ENCODE measurements at places on chromosomes 5 and 9.

DNA sequence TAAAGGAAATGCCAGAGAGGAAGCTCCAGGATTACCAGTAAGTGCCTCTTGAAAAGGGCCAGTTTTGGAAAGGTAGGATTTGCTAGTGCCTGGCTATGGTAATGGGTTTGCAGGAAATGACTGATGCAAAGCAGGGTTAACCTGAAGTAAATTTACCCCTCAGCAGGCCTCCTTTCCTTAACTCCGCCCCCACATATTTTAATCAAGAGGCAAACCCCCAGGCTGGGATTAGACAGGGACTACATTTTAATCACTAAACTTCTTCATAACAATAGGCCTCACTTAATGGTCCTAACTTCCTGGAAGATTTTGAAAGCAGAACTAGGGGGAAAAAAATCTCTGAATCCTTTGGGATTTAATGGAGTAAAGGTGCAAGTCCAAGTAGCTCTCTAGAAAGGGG lies 10.2 kb upstream of the SLC1A3 start:
- no peak for DNase-seq

GRCh38 chr5:181054138-181054537 lies 14.1 kb downstream of the BTNL9 start:
- no peak for DNase-seq

DNA sequence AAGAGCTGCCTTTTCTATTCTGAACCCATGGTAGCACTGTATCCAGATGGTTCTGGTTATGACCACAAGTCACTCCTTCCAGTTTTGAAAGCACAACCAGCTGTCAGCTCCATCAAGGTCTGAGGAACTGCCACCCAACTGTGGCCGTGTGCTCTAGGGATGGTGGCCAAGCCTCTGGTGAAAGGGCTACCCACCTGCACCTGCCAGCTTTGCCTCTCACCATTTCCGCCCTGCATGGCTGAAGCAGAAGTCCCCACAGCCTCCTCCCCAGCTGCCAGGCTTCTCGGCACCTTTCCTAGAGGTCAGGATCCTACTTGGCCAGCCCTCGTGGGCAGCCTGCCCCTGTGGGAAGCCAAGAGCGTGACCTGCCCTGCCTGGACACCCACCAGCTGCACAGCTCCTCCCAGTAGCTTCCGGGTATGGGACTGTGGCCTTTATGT lies 16.8 kb downstream of the SEMA5A start:
- no peak for DNase-seq

DNA sequence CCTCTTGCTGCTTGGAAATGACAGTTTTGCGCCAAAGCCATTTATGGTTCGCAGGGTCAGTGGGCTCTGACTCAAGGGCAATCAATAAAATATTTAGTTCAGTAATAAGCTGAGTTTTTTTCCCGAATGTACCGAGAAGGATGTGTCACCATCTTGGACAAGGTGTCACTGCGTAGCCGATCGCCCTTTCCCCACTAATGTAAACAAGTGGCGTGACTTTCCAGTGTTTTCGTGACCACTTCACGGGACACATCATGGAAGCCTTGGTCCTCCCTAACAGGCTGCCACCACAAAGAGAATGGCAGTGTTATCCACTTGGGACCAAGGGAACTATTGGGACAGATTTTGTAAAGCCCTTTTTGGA lies 16.4 kb downstream of the ISL1 start:
- no peak for DNase-seq

DNA sequence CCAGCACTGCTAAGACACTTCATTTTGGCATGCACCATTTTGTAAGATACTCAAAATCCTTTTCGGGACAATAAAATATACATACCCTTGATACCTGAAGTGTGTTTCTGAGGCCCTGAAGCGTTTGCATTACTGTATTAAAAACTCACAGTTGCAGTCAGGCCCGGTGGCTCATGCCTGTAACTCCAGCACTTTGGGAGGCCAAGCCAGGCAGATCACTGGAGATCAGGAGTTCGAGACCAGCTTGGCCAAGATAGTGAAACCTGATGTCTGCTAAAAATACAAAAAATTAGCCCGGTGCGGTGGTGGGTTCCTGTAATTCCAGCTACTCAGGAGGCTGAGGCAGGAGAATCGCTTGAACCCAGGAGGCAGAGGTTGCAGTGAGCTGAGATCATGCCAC lies 2.5 kb upstream of the EIF4EBP3 start:
- no peak for DNase-seq
